Fibroblast of skin of scalp (primary cell): ENCODE measurements at places on chromosomes 13 and 19.

GRCh38 chr19:20664901-20665781, 3.8 kb upstream of the ZNF626 start:
- DNase-seq = peak; percentile 2

DNA sequence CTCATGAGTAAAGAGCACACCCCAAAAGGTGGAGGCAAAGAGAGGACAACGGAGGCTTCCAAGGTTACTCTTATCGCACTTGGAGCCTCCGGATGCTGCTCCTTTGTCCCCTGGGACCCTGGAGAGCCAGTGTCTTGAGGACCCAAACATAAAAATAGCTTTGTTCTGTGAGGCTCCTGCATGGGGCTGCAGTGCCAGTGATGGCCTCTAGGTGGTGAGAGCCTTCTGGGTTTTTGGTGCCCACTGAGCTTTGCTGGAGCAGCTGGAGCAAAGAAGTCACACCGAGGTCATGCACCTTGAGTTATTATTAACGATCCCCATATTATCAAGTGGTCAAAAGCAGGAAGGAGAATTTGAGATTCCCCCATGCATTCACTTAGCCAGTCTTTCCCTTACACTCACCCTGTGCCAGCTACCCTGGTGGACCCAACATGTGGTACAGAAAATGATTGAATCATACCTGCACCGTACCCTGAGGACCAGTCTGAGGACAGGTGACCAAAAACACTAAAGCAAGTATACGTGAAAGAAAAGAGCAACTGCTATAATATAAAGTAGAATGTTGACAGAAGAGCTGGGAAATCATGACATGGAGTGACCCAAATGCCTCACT, 41.5 kb downstream of the ZNF682 start:
- no peak for DNase-seq

DNA sequence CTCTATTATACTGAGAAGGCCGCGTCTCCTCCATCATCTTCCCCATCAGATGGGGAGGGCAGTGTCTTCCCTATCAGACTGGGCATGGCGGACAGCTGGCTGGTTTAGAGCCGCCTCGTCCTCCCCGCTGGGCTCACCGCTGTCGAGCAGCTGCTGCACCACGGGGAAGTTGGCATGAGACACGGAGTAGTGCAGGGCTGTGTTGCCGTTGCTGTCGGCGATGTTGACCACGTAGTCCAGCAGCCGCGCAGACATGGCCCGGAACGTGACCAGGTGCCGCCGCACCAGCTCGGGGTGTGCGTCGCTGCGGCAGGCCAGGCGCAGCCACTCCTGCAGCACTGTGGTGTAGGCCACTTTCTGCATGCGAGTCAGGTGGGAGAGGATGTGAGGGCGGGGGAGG, 18.8 kb upstream of the SPC24 start:
- no peak for DNase-seq

DNA sequence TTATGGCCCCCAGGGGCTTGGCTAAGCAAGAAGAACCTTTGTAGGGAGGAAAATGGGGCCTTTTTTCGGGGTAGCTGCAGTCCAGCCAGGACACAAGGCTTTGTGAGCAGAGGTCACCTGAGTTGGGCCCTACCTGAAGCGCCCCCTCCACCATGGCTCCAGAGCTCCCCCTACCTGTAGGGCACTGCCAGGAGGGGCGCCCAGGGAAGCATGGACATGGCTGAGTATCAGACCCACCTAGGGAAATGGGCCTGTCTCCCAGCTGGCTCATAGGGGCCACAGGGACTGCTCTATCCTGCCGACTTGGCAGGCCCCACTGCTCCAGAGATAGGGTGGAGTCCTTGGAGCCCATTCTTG, 9.0 kb upstream of the CEBPA start:
- DNase-seq = no peak

DNA sequence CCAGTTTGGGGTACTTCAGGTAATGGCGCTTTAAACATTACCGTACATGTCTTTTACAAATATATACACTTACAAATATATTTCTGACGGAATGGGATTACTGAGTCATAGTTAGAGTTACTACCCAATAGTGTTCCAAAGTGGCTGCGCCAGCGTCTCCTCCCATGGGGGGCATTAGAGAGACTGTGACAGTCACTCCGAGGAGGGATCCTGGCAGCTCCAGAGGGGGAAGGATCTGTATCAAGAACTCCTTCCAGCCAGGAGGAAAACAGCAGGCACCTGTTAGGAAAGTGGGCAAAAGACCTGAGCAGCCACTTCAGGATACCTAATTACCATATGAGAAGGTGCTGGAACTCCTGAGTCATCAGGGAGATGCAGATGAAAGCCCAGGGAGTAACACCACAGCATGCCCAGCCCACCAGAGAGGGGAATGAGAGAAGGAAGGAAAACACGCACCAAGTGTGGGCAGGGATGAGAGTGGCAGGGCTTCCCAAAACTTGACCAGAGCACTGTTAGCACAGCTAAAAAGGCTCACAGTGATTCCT, 52.9 kb downstream of the SLC7A9 start:
- DNase-seq = no peak

GRCh38 chr13:89695343-89696257, 1651.9 kb upstream of the MIR17HG start:
- DNase-seq = peak; percentile 14

GRCh38 chr13:94765814-94766213, 53.5 kb upstream of the SOX21 start:
- no peak for DNase-seq

GRCh38 chr13:35768073-35768472, 291.6 kb upstream of the MAB21L1 start:
- DNase-seq = no peak

DNA sequence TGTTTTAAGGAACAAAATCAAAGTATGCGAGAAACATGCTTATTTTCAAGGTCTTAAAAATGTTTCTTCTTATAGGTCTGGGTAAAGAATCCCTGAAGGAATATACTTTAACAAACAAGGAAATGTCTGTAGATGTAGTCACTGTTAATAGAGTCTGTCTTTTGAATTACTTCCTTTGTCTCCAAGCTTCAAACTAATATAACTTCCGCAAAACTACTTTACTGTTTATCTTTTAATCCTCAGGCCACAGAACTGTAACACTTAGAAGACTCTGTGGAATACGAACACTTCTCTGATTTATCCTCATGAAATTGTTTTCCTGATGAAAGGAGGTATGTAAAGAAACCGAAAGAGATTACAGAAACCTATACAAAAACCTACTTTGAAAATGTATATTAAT, 316.0 kb downstream of the PCDH9 start:
- DNase-seq = no peak

GRCh38 chr19:29365836-29366417, 153.0 kb upstream of the UQCRFS1 start:
- DNase-seq = no peak

DNA sequence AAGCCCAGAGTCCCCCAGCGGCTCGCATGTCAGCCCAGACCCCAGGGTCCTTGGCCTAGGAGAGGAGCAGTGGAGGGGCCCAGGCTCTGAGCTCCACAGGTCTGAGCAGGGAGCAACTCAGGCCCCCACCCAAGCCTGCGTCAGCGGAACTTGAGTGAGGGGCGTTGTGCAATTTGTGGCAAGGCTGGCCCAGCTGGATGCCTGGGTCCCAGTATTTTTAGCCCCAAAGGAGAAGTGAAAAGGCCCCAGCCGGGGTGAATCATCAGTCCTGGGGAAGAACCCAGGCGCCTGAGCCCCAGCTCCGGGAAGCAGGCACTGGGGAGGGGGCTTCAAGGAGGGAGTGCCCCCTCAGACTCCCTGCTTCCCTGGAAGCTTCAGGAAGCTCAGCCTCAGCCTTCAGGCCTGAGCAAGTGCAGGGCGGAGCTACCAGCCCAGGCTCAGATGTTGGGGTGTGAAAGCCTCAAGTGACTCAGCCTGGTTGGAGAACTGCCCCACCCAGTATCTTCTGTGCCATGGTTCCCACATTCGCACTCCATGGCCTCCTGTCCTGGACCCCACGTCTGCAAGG, 7.2 kb downstream of the MED29 start:
- DNase-seq = peak; percentile 73

- DNase-seq = no peak
Measured at GRCh38 chr19:54526972-54527371, 24.3 kb downstream of the LAIR2 start.

DNA sequence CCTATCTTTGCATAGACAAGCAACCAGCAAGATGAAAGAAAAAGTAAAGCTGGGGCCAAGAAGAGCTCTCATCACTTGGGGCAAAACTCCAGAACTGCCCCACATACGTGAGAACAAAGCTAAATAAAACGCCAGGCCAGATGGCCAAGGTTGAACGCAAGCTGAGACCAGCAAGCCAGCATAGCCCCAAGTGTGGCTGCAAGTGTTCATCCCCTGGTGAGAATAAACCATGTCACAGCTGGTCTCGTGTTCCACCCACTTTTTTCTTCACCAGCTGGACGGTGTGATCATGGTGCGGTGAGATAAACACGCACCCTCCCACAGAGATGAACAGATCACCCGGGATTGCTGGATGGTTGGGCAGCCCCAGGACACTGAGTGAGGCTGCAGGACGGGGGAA, 109.6 kb upstream of the CACNA1A start:
- no peak for DNase-seq

DNA sequence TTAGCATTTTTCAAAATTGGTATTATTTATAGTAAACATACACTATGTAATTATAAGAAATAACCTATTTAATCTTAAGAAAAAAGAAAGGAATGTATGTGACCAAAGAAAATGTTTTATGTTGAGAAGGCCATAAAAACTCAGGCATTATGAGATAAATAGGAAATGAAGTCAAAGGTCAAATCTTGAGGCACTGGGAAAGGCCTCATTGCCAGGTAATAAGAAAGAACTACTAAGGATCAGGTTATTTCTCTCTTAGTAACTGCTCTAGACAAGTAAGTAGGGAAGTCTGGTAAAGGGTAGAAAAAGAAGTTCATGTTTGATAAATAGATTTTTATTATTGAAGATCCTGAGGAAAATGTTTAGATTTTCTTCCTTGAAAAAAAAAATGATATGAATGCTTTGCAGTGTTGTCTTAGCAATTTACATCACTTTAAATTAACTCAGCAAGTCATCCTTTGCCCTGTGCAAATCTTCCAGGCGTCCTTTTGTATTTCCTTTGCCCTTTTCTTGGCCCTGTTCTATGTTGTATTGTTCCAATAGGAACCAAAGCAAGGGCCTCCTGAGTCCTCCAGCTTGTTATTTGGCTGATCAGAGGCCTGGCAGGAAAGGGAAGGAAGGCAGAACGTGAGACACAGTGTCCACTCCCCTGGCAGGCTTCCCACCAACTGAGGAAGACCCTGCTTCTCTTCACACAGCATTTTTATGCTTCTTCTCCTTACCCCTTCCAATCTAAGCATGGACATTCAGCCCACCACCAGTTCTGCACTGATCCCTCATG, 260.4 kb upstream of the MIR17HG start:
- no peak for DNase-seq

GRCh38 chr19:28785971-28786370, 427.0 kb downstream of the UQCRFS1 start:
- no peak for DNase-seq

GRCh38 chr13:113837560-113838355, 26.1 kb downstream of the GAS6 start:
- peak; percentile 98 for DNase-seq

GRCh38 chr19:49470615-49470978, 3.4 kb upstream of the FLT3LG start:
- DNase-seq = no peak

DNA sequence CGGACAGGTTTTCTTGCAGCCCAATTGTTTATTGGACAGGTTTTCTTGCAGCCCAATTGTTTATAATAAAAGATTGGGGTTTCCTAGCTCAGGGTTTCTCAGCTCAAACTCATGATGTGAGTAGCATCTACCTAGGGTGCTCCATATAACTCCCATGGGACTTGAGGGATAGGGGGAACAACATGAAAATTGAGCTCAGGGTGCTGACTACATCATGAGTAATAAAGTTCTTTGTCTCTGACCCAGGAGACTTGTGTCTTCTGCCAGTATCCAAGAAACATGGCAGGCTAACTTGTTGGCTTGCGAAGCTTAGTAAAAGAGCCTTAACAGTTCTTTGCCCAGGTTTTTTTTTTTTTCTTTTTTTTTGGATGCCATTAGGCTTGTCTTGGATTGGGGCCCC, 59.2 kb upstream of the MYCBP2 start:
- DNase-seq = no peak

GRCh38 chr19:7469669-7470285, 19.1 kb downstream of the PEX11G start:
- no peak for DNase-seq

GRCh38 chr19:49148784-49149651, 6.2 kb downstream of the HRC start:
- peak; percentile 95 for DNase-seq

DNA sequence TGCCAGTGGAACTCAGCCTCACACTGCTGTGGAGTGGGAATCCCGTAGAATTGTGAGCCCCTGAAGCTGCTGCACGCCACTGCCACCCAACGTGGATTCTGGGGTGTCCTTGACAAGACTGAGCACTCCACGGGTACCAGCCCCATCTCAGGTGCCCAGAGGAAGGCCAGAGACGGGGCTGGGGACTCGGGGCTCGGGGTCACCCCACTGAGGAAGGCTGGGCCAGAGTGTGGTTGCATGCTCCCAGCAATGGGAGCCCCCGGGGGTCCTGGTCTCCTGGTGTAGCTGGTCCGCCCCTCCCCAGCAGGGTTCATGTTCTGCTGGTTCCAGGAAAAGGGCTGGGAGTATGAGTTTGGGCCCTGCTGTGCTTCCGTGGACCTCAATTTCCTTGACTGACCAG, 15.2 kb downstream of the DAPK3 start:
- DNase-seq = no peak

DNA sequence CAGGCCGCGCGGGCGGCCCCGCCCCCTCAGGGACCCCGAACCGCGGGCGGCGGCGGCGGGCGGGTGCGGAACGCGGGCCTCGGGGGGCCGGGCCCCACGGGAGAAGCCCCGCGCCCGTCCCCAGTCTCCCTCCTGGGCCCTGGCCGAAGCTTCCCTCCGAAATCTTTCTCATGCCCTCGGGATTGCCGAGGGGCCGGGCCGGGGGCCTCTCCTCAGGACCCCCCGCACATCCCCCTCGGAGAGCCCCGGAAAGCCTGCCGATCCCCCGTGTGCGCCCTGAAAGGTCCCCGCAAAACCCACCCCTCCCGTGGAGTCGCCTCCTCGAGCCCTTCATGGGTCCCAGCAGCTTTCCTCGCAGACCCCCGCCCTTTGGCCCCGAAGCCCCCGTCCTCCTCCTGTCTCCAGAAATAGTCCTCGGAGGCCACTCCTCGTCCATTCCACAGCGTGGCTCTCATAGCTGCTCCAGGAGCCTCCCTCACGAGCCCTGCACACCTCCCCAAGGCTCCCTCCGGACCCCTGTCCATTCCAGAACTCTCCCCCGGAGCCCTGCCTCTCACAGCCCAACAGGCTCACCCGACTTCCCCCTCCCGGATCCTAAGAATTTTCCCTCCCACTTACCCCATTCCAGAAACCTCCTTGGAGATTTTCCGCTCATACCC, 555 bp downstream of the SAMD4B start:
- peak; percentile 14 for DNase-seq

- DNase-seq = no peak
Measured at GRCh38 chr13:51488212-51488611, 35.4 kb upstream of the INTS6 start.
